ENCODE measurements at places on chromosomes 7 and 10.

- no peak for DNase-seq
These were observed 3.8 kb upstream of the IL6 start for GRCh38 chr7:22723181-22723601.

GRCh38 chr7:47195641-47196040, 386.3 kb downstream of the TNS3 start:
- DNase-seq, result no peak

DNA sequence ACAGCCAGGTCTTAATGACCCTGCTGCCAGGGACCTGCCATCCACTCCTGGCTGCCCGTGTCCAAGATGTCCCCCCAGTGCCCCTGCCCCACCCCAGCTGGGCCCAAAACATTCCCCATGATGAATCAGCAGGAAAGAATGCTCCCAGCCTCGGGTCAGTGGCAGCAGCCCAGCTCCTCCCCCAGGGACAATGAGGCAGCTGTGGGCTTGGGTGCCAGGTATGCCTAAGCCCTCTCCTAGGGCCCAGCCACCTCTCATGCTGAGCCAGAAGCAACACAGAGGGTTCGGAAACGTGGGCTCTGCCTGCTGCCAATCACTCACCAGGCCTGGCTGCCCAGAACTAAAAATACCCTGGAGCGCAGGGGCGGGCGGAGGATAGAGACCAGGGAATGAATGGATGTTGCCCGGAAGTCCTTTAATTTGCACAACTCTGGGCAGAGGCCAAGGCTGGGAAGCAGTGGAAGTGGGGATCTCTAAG, 1.5 kb upstream of the LOXL4 start:
- DNase-seq, result no peak

- DNase-seq, result no peak
These were observed 56.8 kb downstream of the SDHAF3 start for GRCh38 chr7:97174303-97174702.

DNA sequence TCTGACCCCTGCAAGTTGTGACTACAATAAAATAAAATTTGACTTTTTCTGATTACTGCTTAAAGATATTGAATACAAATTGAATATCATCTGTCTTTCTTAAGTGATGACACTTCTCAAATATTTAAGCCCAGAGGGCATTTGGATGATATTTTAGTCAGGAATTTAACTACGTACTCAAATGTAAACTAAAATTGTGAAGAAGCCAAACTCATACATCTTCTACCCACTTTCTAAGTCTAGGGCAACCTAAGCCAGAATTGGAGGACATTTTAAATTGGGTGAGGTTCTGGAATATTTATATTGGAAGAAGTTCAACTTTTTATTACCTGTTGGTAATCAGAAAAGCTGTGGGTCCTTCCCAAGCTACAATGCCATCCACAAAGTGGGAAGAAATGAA, 149.1 kb upstream of the WDR11 start:
- DNase-seq, result no peak

DNA sequence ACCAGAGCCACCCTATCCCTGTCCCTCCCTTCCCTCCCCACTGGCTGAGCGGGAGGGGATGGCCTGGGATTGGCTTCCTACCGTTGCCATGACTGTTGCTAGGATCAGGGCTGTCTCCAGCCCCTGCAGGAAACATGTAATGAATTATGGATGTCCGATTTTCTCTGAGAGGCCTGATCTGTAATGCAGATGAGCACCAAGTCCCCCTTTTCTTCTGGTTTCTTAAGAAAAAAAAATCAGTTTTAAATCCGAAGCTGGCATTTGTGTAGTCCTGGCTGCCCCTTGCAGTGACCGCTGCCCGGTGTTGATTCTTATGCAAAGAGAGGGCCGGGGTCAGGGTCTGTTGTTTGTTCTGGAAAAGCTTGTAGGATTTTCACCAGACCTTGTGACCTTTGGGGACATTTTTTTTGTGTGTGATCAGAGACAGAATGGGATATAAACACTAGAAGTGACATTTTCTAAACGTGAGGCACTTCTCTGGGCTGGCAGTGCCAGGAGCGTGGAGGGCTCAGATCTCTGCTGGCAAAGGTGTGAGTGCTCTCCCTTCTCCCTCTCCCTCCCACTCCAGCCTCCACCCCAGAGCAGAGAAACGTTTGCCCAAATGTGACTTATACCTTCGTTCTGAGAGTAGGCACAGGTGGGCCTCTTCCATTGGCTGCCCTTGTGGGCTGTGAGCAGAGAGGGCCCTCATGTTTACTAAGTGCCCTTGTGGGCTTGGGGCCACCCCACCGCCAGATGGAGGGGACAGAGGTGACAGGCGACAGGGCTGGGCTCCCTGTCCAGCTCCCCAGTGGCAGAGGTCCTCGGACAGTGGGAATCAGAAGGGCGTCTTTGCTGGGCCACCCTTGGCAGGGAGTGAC, 127.5 kb downstream of the DNAJB6 start:
- DNase-seq, result no peak

DNA sequence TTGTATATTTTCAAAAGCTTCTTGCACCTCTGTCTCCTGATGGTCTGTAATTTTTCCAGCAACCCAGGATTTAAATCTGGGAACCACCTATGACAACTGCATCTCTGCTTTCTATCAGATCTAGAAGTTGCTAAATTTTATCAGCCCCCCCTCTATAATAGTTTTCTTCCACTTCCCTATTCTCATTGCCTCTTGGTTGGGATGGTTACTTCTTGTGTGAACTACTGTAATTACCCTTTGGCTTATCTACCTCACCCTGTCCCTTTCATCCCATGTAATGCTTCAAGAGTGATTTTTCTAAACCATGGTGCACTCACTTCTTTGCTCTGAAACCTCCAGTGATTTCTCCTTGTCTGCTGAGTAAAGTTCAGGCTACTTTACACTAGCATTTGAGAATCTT, 92.3 kb downstream of the BMPR1A start:
- no peak for DNase-seq

GRCh38 chr10:72244573-72245038, 28.5 kb upstream of the ASCC1 start:
- no peak for DNase-seq

- no peak for DNase-seq
These were observed 315.5 kb downstream of the RPS24 start for GRCh38 chr10:78349165-78349516.

DNA sequence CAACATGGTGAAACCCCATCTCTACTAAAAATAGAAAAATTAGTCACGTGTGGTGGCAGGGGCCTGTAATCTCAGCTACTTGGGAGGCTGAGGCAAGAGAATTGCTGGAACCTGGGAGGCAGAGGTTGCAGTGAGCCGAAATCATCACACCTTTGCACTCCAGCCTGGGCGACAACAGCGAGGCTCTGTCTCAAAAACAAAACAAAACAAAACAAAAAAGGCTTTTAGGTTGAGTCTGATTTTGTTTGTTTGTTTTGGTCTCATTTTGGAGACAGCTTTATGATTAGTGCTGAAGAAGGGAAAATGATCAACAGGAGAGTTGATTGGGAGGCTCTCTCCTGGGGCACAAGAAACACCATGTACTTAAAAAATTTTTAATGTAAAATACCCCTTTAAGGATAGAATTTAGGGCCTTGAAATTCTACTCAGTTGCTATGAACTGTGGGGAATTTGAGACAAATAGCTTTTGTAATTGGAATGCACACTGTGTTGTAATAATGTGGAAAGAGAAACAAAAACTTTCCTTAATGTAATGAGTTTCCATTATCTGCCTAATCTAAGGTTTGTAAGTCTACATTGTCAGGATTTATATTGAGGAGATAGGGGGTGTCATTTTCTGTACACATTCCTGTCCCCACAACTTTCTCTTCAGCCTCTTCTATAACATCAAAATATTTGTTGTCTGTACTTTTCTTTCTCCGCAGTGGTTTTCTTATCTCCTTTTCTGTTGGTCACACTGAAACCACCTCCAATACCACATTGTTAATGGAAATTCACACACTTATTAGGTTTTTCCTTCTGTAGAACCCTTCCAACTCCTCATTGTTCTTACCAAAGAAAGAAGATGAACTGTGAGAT, 41.3 kb downstream of the ARID5B start:
- DNase-seq, result no peak

DNA sequence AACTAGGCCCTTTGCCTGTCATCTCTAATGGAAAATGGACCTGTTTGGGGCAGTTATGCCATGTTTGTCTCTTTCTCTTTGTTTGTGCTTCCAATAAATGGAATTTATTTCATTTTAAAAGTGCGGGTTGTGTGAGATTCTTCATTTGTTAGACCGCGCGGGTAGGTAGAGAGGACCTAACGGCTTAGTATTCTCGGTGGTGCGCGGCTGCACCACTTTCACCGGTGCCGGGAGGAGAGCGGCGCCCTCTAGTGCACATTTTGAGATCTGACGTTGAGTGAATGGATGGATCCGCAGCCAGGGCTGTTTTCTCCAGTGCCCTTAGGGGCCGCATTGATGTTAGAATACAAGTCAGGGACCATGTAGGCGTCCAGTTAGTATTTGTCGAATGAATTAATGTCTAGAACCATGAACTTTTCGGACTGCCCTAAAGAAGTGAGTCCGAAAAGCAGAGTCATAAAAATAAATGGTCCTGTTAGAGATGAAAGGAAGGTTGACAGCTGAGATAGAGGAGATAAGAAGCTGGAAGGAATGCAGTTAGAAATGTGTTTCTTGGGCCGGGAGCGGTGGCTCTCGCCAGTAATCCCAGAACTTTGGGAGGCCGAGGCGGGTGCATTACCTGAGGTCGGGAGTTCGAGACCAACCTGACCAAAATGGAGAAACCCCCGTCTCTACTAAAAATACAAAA, 29.3 kb upstream of the GIMAP8 start:
- DNase-seq, result no peak

GRCh38 chr10:100807241-100807951, 62.0 kb downstream of the PAX2 start:
- no peak for DNase-seq

GRCh38 chr7:33725111-33726025, 180.0 kb upstream of the BMPER start:
- no peak for DNase-seq

DNA sequence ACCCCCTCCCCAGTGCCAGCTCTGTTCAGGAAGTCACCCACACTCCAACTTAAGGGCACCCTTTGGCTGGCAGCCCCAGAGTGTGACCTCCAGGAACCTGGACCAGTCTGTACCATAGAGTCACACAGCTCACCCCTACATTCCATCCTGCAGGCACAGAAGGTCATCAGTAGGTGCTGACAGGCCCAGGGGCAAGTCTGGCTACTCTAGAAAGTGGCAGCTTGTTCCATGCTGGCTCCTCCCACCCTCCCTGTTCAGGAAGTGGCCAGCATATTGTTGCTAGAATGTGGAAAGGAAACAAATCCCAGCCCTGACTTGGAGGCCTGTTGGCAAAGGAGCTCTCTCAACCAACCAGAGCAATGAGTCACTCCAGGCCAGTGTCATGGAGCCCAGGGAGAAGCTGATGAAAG, 3.2 kb upstream of the NCOA4 start:
- DNase-seq, result no peak

- no peak for DNase-seq
These were observed 232.0 kb upstream of the CELF2 start for GRCh38 chr10:10785627-10786026.

GRCh38 chr10:20552382-20552781, 344.7 kb downstream of the NEBL start:
- DNase-seq, result no peak

DNA sequence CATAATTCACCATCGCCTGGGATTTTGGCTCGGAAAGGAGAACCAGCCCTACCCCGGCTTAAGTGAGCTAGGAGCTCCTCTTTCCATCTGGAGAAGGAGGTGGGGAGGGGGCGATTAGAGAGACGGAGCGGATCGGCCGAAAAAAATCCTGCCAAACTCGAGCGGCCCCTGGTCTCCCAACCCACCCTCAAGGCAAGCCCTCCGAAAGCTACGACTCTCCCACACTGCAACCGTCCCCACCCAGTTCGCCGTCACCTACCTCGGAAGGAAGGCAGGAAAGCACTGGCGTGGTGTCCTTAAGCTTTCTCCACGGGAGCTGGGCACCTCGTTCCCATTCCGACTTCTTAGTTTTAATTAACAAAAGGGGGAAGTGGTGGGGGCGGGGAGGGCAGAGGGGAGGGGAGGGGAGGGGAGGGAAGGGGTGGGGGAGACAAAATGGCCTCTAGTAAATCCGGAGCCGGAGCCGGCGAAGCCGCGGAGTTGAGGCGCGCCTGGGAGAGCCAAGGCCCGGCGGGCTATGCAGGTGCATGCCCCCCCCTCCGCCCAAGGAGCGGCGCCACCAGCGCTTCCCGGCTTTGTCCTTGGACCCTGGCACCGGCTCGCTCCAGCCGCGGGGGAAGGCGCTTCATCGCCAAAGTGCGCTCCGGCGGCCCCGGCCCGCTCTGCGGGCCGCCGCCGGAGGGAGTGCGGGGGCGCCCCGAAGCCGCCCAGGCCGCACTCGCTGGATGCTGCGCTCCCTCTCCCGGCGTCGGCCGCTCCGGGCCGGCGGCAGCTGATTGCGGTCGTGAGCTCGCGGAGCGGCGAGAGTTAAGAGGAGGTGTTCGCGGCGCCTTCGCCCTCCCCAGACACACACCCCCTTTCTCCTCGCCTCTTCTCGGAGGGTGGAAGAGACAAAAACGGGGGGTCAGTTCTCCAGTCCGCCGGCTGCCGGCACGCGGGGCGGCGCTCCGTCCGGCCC, at the start of gene LRRC4:
Gene LRRC4 (minus strand): TSS at position 784 of the 958 bp plus-strand sequence. CDS start 797 bp downstream, outside the sequence.
- no peak for DNase-seq

DNA sequence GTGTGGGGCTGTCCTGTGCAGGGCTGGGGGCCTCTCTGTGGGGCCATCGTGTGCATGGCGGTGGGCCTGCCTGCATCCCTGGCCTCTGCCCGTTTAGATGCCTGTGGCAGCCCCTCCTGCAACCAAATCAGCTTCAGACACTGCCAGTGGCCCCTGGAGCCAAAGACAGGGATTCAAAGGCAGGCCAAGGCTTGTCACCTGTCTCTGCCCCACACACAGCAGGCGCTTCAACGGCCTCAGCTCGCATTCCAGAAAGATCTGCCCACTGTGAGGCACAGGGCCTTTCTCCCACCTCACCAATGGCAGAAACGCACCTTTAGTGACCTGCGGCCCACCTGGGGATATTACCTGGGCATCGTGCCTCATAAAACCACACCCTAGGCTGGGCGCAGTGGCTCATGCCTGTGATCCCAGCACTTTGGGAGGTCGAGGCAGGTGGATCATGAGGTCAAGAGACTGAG, 46.0 kb downstream of the INSIG1 start:
- no peak for DNase-seq

- no peak for DNase-seq
These were observed 563.8 kb upstream of the IGFBP3 start for GRCh38 chr7:46484906-46485305.

DNA sequence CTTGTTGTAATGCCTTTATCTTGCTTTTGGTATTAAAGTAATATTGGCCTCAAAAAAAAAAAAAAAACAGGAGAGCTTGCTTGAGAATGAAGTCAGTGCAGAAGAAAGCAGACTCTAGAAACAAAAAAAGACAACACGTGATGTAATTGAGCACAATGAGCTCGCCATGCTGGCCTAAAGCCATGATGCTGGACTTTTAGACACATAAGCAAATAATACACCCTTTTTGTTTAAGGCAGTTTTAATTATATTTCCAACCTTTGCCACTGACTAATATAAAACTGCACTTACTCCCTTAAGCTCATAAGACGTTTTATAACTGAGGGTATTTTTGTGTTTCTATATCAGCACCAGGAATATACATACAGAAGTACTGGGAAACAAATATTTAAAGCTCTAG, 798.3 kb downstream of the KCNMA1 start:
- DNase-seq, result no peak

- DNase-seq, result no peak
These were observed 79.2 kb downstream of the CCDC3 start for GRCh38 chr10:12922117-12922900.

GRCh38 chr10:120970595-120971529, 119.7 kb downstream of the WDR11 start:
- DNase-seq, result no peak

- no peak for DNase-seq
These were observed 2.9 kb upstream of the BTRC start for GRCh38 chr10:101351017-101351416.

GRCh38 chr10:104980368-104980767, 339.3 kb downstream of the SORCS3 start:
- no peak for DNase-seq
